ENCODE measurements at places on chromosomes 7 and 10.

DNA sequence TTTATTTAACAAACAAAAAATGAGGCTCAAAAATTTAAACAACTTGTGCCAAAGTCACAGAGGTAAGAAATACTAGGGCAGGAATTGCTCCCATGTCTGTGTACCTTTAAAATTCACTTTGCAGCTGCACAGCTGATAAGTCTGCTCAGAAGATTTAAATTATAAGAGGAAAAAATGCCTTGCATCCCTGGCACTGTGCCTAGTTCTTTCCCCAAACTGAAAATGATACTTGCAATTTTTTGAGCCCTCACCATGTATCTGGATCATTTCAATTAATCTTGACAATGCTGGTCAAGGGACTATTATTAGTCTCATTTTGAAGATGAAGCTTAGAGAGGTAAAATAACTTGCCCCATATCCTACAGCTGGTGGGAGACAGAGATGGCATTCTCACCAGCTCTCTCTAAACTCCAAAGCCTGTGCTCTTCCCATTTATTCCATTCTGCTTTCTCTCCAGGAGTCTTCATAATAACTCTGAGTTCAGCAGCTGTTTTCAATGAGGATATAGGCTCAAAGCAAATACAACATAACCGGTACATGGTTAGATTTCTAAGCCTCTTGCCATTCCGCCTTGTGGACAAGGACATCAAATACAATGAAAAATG lies 350.5 kb upstream of the LRRTM3 start:
- no peak for DNase-seq

- DNase-seq = no peak
These were observed 30.0 kb upstream of the SAMD9L start for GRCh38 chr7:93178213-93178612.

GRCh38 chr7:31692451-31692850 lies 5.4 kb downstream of the PPP1R17 start:
- DNase-seq = no peak

GRCh38 chr10:124287071-124287685 lies 131.5 kb downstream of the OAT start:
- no peak for DNase-seq

DNA sequence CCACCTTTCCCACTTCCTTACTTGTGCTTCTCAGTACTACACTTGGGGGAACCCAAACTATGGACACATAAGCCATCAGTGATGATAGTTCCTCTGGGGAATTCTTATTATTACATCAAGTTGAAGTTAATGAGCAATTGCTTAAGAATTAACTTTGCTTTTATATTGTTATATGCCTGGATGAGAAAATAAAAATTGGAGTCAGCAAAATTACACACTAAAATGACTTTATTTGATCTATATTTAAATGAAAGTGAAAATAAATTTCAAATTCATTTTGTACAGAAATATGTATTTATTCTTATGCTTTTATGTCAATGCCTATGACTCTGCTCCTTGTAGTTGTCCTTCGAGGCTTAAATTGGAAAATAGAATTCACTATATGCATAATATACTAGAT lies 149.4 kb upstream of the KCND2 start:
- DNase-seq = no peak

DNA sequence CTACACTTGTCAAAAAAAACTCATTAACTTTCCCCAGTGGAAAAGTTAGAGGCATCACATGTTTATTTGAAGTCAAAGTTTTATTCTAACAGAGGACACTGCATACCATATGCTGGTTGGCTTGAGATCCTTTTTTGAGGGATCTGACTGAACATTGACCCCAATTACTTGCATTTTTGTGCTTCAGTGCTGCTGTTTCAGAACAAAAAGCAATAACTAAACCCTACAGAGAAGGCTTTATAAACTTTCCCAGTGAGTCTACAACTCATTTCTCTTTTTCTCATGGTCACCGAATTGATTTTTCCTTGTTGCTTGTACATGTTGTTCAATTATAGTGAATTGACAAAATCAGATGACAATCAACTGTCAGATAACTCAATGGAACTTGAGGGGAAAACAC lies 69.3 kb upstream of the PHYHIPL start:
- DNase-seq = no peak

DNA sequence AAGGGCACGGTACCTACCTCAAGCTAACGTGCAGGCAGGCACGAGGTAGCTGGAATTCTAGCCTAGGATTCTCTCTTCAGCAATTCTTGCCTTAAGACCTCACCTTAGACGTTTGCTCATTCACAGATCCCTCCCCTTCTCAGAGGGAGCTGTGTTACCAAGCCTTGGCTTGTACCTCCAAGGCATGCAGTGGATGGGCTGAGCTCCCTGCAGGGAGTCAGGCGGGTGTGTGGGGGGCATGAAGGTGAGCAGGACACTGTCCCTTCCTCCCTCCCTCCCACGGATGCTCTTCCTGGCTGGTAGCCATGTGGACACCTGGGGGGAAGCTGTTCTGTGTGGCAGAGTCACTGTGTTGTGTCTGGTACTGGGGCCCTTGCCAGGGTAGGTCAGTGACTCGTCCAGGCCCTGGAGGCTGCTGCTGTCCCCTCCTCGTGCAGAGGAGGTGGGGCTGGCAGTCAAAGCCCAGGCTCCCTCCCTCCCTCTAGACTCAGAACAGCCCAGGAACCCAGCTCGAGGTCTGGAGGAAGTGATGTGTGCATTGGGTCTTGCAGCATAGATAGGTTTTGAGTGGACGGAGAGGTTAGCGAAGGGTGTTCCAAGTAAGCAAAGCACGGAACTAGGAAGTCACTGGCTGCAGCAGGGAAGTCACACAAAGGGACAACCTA lies 222.2 kb upstream of the SH2B2 start:
- no peak for DNase-seq

GRCh38 chr10:128963211-128964099 lies 503.6 kb upstream of the MGMT start:
- DNase-seq = no peak

- no peak for DNase-seq
These were observed 23.0 kb upstream of the EGFR start for GRCh38 chr7:54995610-54996363.

DNA sequence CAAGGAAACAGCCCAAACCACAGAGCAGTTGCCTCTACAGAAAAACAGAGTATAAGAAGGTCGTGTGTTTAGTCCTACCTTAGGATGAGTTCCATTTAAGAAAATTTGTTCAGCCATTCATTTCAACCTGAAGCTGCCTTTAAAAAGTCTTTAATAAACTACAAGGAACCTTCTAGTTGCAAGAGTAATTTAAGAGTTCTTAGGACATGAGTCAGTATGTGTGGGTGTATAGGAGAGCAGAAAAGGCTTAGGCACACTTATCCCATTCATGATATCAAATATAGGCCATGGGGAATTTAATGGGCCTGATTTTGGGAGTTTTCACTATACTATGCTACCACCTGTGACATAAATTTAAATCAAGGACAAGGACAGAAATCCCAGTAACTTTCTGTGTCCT lies 496.8 kb downstream of the TFEC start:
- DNase-seq = no peak

DNA sequence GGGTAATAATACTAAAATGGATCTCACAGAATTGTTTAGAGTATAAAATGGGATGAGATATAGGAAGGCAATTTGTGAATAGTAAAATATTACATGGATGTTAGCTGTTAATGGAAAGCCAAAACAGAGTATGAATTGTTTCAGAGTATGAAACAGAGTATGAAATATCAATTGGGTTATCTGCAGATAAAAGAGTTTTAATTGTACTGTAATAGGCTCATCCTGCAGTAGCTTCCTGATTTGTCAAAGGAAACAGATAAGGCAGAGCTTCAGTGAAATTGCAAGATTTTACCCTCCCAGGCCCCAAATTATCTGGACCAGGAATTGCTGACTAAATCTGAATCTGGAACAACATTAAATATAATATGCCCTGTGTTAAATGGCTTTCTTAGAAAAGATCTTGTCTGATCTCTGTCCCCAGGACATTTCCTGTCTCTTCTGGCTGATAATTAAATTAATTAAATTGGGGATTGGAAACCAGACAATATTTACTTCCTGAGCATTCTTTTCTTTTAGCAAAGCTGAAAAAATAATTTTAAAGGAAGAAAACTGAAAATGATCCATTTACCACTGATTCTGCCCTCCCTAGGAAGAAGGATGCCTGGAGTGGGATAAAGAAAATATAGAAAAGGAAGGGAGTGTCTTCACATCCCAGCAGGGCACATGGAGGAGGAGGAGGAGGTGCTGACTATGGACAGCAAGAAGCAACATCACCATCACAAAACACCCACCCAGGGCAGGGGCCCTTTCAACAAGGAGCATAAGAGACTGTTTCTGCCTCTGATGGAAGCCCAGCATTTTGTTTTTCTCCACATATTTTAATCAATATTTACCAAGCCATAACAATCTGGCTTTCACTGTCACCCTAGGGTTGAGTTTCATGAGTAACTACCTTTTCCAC lies 18.5 kb downstream of the PTN start:
- no peak for DNase-seq

DNA sequence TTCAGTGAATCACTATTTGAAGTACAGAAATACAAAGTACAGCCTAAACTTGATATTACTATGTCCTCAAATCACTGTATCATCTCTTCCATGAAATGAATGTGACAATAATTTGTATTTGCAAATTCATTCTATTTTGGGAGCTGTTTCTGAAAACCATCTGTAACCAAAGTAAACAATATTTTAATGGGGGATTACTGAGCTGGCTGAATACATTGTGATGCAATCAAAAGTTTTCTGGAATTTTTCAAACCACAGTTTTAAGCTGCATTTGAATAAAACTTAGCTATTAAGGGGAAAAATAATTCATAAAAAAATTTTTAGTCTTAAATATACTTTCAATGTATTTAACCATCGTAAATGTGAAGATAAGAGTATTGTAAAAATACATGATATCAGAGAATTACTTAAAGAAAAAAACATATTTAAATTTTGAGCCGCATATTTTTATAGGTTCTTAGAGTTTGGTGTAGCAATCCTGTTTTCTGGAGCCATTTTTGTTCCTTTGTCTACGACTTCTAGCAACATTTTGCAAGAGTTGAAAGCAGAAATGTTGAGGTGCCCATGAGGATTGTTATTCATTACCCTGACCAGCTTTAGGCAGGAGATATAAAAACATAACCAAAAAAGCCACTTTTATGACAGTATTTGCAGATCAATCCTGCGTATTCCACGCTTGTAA lies 45.9 kb upstream of the AGMO start:
- no peak for DNase-seq

GRCh38 chr10:93993414-93993781 lies 333 bp upstream of the PLCE1 start:
- no peak for DNase-seq

- no peak for DNase-seq
These were observed 107.6 kb downstream of the ELAPOR2 start for GRCh38 chr7:86951895-86952294.

DNA sequence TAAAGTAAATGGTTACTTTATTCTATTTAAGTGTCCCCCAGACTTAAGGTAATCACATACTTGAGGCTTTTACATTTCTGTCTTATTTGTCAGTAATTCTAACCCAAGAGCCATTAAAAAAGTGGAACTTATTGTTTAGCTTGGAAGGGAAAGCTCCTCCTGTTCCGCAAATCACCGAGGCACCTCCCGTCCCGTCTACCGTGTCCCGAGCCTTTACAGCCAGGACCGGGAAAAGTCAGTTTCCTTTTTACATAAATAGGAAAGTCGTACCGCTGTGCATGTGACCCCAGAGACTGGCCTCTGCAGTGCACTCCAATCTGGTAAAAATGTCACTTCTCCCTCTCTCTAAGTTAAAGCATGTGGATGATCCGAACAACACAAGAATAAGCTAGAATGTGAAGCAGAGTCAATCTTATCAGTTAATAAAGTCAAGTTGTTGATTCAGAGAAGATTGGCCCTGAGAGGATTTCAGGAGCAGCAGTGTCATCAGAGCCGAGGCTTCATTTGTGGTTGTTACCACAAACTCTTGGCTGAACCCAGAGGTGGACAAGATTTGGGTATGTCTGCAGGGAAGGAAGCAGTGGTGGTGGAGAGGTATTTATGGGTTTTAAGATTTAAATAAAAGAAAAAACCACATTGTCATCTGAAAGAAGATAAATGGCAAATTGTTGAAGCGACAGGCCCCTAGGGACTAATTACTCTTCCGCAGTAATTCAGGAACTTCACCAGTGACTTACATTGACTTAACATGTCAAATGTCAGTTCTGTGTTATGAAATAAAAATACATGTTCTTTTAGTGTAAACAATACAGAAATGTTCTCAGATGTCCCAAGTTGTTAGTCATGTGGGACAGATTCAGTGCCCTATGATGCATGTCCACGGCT lies 316.6 kb upstream of the ZNF32 start:
- no peak for DNase-seq

DNA sequence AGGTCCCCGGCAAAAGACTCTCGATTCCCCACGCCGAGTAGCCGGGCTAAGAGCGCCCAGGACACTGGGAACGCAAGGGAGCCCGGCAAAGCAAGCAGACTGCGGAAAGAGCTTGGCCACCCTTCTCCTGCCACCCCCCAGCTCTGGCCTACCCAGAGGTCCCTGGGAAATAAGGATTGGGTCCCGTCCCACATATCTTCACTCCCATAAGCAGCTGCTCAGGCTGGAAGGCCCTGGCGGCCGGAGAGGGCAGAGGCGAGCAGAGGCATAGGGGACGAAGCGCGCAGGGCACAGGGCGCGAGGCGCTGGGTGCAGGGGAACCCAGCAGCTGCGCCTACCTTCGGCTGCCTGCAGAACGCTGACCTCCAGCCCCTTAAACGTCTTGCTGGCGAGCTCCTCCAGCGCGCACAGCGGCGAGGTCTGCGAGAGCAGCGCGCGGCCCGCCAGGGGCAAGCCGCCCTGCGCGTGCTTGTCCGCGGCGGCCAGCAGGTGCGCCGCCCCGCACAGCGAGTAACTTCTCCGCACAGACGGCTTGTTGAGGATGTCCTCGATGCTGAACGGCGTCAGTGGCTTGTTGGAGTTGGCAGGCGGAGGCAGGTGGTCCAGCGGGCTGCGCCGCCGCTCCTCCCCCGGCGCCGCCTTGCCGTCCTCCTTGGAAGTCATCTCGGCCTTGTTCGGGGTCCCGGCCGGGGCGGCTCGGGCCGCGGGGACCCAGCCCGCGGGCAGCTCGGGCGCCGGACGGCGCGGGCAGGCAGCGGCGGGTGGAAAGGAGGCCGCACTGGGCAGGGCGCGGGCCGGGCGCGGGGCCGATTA lies 904 bp downstream of the LBX1 start:
- no peak for DNase-seq

- no peak for DNase-seq
These were observed 12.2 kb downstream of the VSIR start for GRCh38 chr10:71761105-71761511.

DNA sequence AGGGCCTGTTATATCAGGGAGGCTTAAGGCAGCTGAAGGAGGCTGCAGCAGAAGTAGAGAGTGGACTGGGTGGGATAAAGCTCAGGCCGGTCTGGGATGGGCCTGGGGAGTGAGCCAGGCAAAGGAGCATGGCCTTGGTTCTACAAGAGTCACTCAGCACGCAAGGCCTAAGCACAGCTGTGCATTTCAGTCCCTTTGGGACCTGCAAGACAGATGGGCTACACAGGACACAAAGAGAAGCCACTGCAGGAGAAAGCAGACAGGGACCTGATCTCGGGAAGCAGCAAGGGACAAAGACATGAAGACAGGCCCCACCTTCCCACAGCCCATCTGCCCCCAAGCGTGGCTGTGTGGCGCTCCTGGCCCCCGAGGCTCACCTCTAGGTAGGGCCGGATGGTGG lies 29.4 kb downstream of the RRP12 start:
- no peak for DNase-seq

GRCh38 chr7:32680259-32681173 lies 185.2 kb downstream of the AVL9 start:
- DNase-seq = no peak

Measured in CD4-positive, alpha-beta memory T cell (primary cell).